ENCODE measurements at places on chromosomes 3 and 15.

DNA sequence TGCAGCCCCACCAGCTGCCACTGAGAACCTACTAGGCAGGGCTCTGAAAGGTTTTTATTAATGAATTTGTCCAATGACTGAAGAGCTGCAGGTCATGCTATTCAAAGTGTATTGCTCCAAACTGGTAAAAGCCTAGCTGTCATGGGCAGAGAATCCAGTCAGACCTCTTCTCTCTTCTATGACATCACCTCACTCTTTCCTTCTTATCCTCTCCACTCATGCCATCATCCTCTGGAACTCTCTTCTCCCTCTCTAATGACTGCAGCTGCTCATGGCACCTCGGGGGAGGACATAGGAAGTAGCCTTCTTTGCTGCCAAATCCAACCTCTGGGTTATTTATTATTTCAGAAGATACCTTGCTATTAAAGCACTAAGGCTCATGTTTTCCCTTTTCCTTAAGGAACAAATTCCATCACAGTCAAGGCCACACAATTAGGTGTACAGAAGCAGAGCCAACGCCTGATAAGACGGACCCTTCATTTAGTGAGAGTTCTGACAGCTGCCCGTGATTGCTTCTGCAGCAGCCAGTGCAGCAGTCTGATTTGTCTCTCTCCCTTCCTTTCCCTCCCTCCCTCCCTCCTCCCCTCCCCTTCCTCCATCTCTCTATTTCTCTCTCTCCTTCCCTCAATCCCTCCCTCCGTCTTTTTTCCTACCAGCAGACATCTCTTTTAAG lies 87.0 kb upstream of the ONECUT1 start:
- no peak for DNase-seq

GRCh38 chr15:89406218-89406939 lies 71.8 kb upstream of the POLG start:
- DNase-seq, result no peak

DNA sequence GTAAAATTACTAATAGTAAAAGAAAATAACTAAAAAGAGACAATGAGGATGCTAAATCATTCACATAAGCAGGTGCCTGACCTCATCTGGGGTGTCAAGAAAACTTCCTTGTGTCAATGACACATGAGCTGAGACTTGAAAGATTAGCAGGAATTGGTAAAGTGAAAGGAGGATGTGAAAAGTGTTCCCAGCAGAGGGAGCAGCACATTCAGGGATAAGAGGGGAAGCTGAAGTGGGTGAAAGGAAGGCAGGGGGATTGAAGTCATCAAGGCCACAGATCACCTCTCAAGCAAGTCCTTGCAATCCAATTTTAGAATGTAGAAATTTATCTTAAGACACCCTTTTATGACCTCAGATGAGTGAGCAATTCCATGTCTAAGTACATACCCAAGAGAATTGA lies 60.2 kb upstream of the ACP3 start:
- no peak for DNase-seq

GRCh38 chr3:172953571-172953970 lies 187.5 kb downstream of the SPATA16 start:
- no peak for DNase-seq

DNA sequence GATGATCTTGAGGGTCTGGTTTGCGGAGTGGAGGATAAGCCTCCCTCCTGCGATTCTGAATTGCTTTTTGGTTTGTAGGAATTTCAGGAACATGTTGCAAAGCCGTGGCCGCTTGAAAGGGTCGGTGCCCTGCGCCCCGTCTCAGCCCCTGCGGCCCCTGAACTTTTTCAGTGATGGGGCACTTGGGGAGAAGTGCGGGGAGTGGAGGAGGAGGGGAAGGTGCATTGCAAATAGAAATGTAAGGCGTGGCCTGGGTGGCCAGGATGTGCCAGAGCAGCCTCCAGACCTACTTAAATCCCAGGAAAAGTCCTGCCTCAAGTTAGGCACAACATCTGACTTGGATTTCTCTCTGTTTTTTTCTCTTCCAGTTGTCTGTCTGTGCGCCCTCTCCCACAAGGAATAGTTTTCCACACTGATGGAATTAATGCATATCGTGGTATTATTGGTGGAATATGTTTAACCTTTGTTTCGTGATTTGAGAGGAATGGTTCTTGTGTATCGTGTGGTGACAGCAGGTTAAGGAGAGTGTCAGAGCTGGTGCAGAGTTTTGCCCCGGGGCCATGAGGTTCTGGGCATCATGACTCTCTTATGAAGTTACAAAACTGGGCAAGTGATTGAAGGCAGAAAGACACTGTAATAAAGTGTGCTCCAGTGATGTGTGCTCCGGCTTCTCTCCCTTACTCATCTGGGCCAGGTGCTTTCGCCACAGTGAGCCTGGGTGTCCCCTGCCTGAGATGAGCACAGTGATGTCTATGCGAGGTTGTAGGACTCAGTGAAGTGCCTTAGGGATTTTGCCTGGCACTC lies 153.8 kb downstream of the PGPEP1L start:
- no peak for DNase-seq

- no peak for DNase-seq
These were observed 17.7 kb downstream of the VPS39 start for GRCh38 chr15:42190370-42190769.

DNA sequence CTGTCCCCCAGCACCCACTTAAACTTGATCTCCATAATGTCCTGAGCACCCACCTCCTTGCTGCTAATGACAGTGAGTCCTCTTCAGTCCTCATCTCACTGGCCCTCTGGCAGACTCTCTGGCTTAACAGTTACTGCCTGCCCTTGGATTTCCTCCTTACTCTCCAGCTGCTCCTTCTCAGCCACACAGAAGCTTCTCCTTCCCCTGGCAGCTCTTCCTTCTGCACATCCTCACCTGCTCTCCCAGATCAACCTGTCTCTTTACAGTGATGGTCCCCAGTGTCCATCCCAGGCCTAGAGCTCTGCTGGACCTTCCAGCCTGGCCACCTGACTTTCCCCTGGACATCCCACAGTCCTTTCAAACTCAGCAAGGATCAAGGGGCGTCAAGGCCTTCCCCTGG lies 47.4 kb upstream of the SMAD3 start:
- DNase-seq, result no peak

DNA sequence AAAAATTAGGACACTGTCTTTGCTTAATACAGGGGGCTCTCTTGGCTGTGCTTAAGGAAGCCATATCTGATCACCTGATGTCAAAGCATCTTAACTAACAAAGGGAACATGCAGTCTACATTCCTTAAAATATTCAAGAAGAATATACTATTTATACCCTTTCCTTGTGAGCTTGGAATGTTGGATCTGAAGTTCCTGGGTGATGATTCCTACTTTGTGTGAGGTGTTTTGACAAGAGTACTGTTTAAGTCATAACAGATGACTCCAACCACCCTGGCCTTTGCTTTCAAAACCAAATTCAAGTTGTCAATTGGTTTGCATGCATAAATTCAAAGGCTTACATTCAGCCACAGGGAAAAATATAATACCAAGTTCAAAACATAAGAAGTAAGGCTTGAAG lies 862.7 kb upstream of the SEMA6D start:
- DNase-seq, result no peak

GRCh38 chr15:89358755-89359439 lies 24.3 kb upstream of the POLG start:
- DNase-seq, result peak; percentile 88

GRCh38 chr15:77481670-77482069 lies 61.0 kb downstream of the HMG20A start:
- no peak for DNase-seq

All from AG08395 (cell line).